ENCODE measurements at places on chromosomes 1 and 21.

DNA sequence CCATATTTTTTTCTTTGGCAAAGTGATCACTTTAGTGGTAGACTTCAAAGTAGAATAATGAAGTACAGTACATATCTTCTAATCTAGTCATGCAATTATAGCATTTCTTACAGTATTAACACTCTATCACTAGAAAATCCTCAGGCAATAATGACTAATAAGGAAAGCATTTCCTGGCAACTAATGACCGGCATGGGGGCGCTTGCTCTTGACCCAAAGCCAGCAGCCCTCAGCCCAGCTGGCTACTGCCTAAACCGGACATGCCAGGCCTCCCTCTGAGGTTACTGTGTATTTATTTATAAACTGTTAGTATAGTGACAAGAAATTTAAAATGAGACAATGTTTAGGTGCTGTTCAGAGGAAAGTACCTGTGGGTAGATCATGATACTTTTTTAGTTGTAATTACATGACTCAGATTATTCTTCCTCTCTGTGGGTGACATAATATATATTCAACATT is 633.8 kb downstream of the PTPRC start:
- DNase-seq: no peak

DNA sequence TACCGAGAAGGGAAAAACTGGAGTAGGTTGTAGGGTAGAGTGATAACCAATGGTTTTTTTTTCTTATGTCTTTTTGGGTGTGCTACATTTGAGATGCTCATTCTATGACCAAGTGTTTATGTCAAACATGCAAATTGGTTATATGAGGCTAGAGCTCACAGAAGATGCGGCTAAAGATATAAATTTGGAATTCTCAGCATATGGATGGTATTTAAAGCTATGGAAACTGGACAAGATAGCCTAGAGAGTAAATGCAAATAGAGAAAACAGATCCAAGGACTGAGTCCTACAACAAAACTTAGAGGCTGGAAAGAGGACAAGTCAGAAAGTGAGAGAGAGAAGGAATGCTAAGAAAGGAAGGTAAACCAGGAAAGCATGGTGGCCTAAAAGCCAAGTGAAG is 7.4 kb downstream of the GDAP2 start:
- no peak for DNase-seq

DNA sequence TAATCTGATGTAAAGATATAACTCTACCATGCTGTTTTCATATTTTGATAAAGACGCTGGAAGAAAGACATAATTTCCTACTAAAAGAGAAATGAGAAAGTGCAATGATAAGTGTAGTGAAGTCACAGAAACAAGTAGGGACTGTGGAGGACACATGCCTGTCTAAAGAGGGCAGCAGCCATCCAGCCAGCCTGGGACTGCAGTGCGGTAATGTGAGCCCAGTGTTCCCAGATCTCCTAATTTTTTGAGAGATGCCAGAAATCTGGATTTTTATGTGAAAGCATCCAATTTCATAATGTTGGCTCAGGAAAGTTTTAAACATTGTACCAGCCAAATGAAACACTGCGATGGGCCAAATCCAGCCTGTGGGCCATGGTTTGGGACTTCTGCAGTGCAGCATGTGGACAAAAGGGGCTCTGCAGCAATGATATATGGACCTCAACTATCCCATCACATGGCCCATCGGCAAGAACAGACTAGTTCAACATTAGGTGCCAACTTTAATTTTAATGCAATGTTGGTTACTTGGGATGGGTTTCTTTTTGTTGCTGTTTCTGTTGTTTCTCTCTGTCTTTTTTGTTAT is 329.5 kb downstream of the LTN1 start:
- no peak for DNase-seq

DNA sequence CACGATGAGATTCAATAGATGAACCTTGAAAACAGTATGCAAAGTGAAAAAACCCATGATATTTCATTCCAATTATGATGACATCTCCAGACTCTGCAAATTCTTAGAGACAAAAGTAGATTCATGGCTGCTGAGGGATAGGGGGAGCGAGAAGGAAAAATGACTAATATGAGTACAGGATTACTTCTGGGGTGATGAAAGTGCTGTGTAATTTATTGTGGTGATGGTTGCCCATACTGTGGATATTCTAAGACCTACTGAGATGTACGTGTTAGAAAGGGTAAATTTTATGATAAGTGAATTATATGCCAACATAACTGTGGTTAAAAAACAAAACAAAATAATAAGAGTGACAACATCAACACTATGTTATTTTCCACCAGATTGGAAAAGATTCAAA is 18.9 kb upstream of the RGS7 start:
- DNase-seq: no peak

All from WERI-Rb-1 (cell line).